ENCODE measurements at places on chromosomes 7 and 10.

- H3K4me1 ChIP-seq, result no peaks in the 10 kb centered on the region
- no peak overlapping the region for H3K27ac ChIP-seq
- no peaks in the 10 kb centered on the region for H3K36me3 ChIP-seq
- no peak for DNase-seq
Measured at GRCh38 chr7:159226011-159226702, 81.5 kb upstream of the VIPR2 start.

- H3K4me1 ChIP-seq, result no peaks in the 10 kb centered on the region
- no peak for DNase-seq
- H3K27ac ChIP-seq, result no peak overlapping the region
- no peaks in the 10 kb centered on the region for H3K36me3 ChIP-seq
- no peaks in the 10 kb centered on the region for H3K27me3 ChIP-seq
- no peak overlapping the region for H3K4me3 ChIP-seq
Measured at GRCh38 chr7:111413739-111414138, 148.6 kb downstream of the IMMP2L start.

GRCh38 chr7:100914208-100914878 lies 18.7 kb upstream of the ACHE start:
- H3K36me3 ChIP-seq, result no peaks in the 10 kb centered on the region
- no peak overlapping the region for H3K27ac ChIP-seq
- H3K4me3 ChIP-seq, result no peak overlapping the region
- H3K27me3 ChIP-seq, result no peaks in the 10 kb centered on the region

DNA sequence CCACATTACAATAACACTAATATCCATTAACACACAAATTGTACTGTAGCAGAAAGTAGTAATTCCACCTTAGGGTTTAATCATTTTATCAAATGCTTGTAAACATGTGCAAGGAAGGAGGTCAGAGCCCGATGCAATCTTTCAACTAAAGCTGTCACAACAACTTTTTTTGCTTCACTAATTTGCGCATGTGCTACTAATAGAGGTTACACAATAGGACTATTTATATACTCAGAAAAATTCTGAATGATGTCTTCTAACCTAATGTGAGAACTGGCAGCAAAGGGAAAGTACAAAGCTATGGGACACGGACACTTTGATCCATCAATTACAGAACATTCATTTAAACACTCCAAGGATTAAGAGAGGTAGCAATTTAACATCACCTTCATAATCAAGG lies 244.4 kb downstream of the CHCHD3 start:
- peaks cover 16% of the 10 kb centered on the region for H3K36me3 ChIP-seq
- no peak for DNase-seq
- H3K4me1 ChIP-seq, result no peaks in the 10 kb centered on the region
- H3K27me3 ChIP-seq, result no peaks in the 10 kb centered on the region
- H3K4me3 ChIP-seq, result no peak overlapping the region

GRCh38 chr7:133911724-133912123 lies 215.4 kb upstream of the LRGUK start:
- no peak overlapping the region for H3K4me3 ChIP-seq
- H3K36me3 ChIP-seq, result no peaks in the 10 kb centered on the region
- no peak for DNase-seq
- H3K4me1 ChIP-seq, result no peaks in the 10 kb centered on the region
- no peak overlapping the region for H3K27ac ChIP-seq

DNA sequence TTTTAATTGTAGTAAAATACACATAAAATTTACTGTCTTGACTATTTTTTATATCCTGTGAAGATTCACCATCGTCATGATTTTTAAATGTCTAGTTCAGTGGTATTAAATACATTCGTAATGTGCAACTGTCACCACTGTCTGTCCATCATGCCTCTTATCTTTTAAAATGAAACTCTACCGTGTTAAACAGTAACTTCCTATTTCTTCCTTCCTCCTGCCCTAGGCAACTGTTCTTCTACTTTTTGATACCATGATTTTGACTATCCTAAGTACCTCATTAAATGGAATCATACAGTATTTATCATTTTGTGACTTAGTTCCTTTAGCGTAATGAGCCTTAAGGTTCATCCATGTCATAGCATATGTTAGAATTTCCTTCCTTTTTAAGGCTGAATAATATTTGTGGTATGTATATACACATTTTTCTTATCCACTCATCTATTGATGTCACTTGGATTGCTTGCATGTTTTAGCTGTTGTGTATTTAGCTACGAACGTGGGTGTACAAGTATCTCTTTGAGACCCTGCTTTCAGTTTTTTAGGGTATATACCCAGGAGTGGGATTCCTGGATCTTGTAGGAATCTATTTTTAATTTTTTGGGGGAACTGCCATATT lies 13.5 kb downstream of the SLK start:
- DNase-seq, result no peak
- no peaks in the 10 kb centered on the region for H3K36me3 ChIP-seq
- H3K4me3 ChIP-seq, result no peak overlapping the region
- no peak overlapping the region for H3K27ac ChIP-seq
- no peaks in the 10 kb centered on the region for H3K27me3 ChIP-seq

DNA sequence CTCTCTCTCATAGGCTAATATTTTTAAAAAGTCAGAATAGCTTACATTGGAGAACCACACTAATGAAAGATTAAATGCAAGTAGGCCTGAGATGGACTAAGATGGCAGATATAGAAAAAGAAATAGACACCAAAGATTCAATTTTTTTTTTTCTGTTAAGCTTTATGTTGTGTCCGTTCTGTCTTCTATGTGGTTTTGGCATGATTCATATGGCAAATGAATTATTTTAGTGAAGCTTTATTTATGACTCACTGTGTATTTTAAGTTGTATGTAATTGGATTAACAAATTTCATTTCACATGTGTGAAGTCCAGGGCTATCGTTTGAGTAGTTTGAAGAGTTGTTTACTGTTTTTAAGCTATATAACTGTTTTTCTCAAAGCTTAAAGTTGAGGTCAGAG lies 214.8 kb downstream of the CAMK1D start:
- no peak overlapping the region for H3K27ac ChIP-seq
- H3K27me3 ChIP-seq, result no peaks in the 10 kb centered on the region
- no peak for DNase-seq

- H3K4me3 ChIP-seq, result no peak overlapping the region
- no peak overlapping the region for H3K27ac ChIP-seq
- H3K4me1 ChIP-seq, result 0 out of 2 replicates have a peak, but pooled peaks cover 2% of the 10 kb centered on the region
- H3K27me3 ChIP-seq, result no peaks in the 10 kb centered on the region
- peaks cover 20% of the 10 kb centered on the region for H3K36me3 ChIP-seq
- DNase-seq, result no peak
Measured at GRCh38 chr10:73843261-73843660, 31.1 kb downstream of the CAMK2G start.

- no peak overlapping the region for H3K27ac ChIP-seq
- no peaks in the 10 kb centered on the region for H3K36me3 ChIP-seq
- H3K4me1 ChIP-seq, result no peaks in the 10 kb centered on the region
- H3K4me3 ChIP-seq, result no peak overlapping the region
- no peaks in the 10 kb centered on the region for H3K27me3 ChIP-seq
Measured at GRCh38 chr10:44684661-44685060, 226.5 kb upstream of the TMEM72 start.

GRCh38 chr10:77201135-77202106 lies 436.2 kb downstream of the KCNMA1 start:
- no peak overlapping the region for H3K27ac ChIP-seq
- peaks cover 7% of the 10 kb centered on the region for H3K27me3 ChIP-seq
- DNase-seq, result no peak
- H3K4me1 ChIP-seq, result no peaks in the 10 kb centered on the region

DNA sequence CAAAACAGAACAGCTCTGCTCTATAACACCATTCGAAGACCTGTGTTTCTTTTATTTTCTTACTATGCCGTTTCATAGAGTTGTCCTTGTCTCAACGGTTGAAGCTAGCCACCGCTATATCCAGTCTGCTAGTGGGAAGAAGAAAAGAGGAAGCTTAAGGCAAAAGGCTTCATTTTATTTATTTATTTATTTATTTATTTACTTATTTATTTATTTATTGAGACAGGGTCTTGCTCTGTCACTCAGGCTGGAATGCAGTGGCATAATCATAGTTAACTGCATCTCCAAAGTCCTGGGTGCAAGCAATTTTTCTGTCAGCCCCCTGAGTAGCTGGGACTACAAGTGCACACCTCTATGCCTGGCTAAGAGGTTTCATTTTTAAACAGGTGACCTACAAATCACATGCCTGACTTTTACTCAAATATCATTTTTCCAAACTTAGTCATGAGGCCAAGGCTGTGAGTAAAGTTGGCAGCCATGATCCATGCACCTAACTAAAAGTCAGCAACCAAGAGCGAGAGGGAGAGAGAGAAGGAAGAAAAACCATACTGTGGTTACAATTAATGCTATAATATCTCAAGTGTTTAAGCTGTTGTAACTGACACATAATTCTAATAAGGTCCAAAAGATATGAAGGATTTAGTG lies 1305.3 kb upstream of the LRRTM3 start:
- no peak for DNase-seq
- H3K4me3 ChIP-seq, result no peak overlapping the region
- H3K27me3 ChIP-seq, result no peaks in the 10 kb centered on the region
- H3K27ac ChIP-seq, result no peak overlapping the region
- H3K36me3 ChIP-seq, result 0 out of 2 replicates have a peak, but pooled peaks cover 3% of the 10 kb centered on the region

- H3K27me3 ChIP-seq, result no peaks in the 10 kb centered on the region
- no peaks in the 10 kb centered on the region for H3K36me3 ChIP-seq
- peak; percentile 57 for DNase-seq
- H3K4me1 ChIP-seq, result no peaks in the 10 kb centered on the region
Measured at GRCh38 chr7:23544913-23545354, 13.2 kb upstream of the TRA2A start.

- no peaks in the 10 kb centered on the region for H3K4me1 ChIP-seq
- H3K27ac ChIP-seq, result no peak overlapping the region
- H3K4me3 ChIP-seq, result no peak overlapping the region
- no peaks in the 10 kb centered on the region for H3K27me3 ChIP-seq
- no peaks in the 10 kb centered on the region for H3K36me3 ChIP-seq
Measured at GRCh38 chr10:86251426-86251825, 115.2 kb downstream of the GRID1 start.

DNA sequence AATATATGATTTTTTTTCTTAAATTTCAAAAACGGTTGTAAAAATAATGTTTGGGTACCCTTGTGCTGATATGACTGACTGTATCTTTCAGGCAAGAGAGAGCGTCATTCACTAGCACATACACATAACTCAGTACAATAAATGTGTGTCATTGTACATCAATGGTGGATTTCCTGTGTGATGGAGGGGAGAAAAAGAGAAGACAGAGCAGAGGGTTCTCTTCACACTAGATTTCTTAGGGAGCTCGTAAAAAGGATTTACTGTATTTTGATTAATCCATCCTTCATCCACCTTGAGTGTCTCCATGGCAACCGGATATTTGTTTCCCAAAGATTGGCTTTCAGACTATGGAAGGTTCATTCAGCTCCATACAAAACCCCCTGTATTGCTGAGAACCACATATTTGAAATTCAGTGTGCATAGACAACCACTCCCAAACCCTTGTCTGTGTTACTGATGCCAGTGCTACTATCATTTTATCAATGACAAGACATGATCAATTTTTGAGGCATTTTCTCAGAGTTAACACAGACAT lies 150.6 kb downstream of the AKR1D1 start:
- H3K4me3 ChIP-seq, result no peak overlapping the region
- no peaks in the 10 kb centered on the region for H3K27me3 ChIP-seq
- H3K36me3 ChIP-seq, result no peaks in the 10 kb centered on the region
- H3K27ac ChIP-seq, result no peak overlapping the region

GRCh38 chr7:149547126-149547525 lies 49.5 kb upstream of the ZNF746 start:
- H3K27ac ChIP-seq, result no peak overlapping the region
- no peaks in the 10 kb centered on the region for H3K27me3 ChIP-seq

- no peak overlapping the region for H3K4me3 ChIP-seq
- no peaks in the 10 kb centered on the region for H3K4me1 ChIP-seq
- DNase-seq, result no peak
Measured at GRCh38 chr10:34024693-34025425, 690.4 kb upstream of the NRP1 start.

- H3K4me1 ChIP-seq, result no peaks in the 10 kb centered on the region
- H3K36me3 ChIP-seq, result no peaks in the 10 kb centered on the region
- no peak for DNase-seq
- no peaks in the 10 kb centered on the region for H3K27me3 ChIP-seq
- H3K4me3 ChIP-seq, result no peak overlapping the region
Measured at GRCh38 chr7:112572669-112573301, 92.0 kb downstream of the LSMEM1 start.

DNA sequence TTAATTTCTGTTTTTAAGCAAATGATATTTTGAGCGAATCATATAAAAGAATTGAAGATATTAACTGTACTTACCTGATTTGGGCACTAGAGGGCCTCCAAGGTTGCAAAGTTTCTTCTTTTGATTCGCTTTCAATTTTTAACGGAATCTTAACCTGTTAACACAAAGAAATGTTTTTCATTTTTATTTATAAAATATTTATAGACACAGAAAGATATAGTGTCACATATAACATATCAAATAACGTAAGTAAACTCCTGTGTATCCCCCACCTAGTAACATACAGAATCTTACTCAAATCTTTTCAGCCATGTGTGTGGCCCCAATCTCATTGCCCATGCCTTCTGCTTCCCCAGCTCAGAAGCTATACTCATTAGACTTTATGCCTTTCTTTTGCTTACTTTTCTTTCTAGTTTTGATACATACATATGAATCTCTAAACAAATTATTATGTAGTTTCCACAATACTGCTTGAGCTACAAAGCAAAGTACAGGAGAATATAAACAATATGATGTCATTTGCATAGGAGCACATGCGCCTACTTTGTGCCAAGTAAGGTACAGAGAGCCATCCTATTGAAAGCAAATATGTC lies 49.5 kb upstream of the ZPBP start:
- no peaks in the 10 kb centered on the region for H3K4me1 ChIP-seq
- no peak overlapping the region for H3K4me3 ChIP-seq
- H3K36me3 ChIP-seq, result no peaks in the 10 kb centered on the region
- H3K27ac ChIP-seq, result no peak overlapping the region
- no peak for DNase-seq
- H3K27me3 ChIP-seq, result no peaks in the 10 kb centered on the region

DNA sequence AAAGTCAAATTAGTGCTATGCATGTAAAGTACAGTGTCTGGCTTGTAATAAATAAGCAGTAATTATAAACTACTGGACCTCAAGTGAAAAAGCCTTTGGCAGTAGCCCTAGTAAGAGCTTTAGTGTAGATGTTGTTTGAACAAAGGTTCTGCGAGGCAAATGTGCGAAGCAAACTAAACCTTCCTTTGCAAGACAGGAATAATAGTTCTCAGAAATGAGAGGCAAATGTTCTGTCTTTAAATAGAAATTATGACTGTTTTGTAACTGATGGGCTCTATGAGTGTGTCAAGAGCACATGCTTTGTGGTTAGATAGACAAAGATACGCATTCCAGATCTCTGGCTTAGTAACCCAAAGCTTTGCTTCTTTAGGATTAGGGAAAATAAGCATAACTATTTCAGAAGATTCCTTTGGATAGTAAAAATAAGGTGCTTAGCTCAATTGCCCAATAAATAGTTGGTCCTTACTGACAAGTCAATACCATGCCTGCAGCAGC lies 169.2 kb upstream of the CDC14C start:
- no peak overlapping the region for H3K4me3 ChIP-seq
- H3K36me3 ChIP-seq, result no peaks in the 10 kb centered on the region
- H3K4me1 ChIP-seq, result peaks cover 8% of the 10 kb centered on the region
- no peak for DNase-seq
